Upper lobe of left lung (tissue), 6 donors: ENCODE measurements at places on chromosomes 1 and 21. TPM values are rescaled to one million over a fixed set of nuclear protein-coding genes. Genes with fewer than 3 reads are reported as not detected.

XCL1 gene
- total RNA-seq, result 1.3 TPM

FMO5 gene
- 84.1 TPM for total RNA-seq

PLA2G2C gene
- total RNA-seq, result not detected

PAQR6 gene
- 1.3 TPM for total RNA-seq

UBXN10 gene
- 7.1 TPM for total RNA-seq

CFAP107 gene
- total RNA-seq, result 6.2 TPM

CD1B gene
- total RNA-seq, result not detected

KLF17 gene
- total RNA-seq, result 0.30 TPM

CADM3 gene
- total RNA-seq, result 1.0 TPM

OSCP1 gene
- 28.2 TPM for total RNA-seq

PLA2G2D gene
- not detected for total RNA-seq

SHISAL2A gene
- 3.0 TPM for total RNA-seq

FCAMR gene
- not detected for total RNA-seq

FOXO6 gene
- 0.31 TPM for total RNA-seq

IL19 gene
- not detected for total RNA-seq

KDF1 gene
- 7.7 TPM for total RNA-seq

SLAMF7 gene
- 5.6 TPM for total RNA-seq

OR2T29 gene
- not detected for total RNA-seq

GSTM5 gene
- total RNA-seq, result 1.00 TPM

CD5L gene
- 5.2 TPM for total RNA-seq

AVPR1B gene
- not detected for total RNA-seq

DYRK3 gene
- 5.1 TPM for total RNA-seq

TINAGL1 gene
- total RNA-seq, result 191 TPM

ETNK2 gene
- not detected for total RNA-seq

KRTAP19-5 gene
- total RNA-seq, result not detected

DENND2C gene
- total RNA-seq, result 2.8 TPM

ADGRB2 gene
- 1.9 TPM for total RNA-seq

TNFSF18 gene
- not detected for total RNA-seq

TFAP2E gene
- total RNA-seq, result 2.3 TPM

C21orf58 gene
- 3.3 TPM for total RNA-seq

SLC5A3 gene
- 16.8 TPM for total RNA-seq

ITSN1 gene
- total RNA-seq, result 60.9 TPM

PGBD2 gene
- 5.6 TPM for total RNA-seq

FLG2 gene
- not detected for total RNA-seq

SPATA46 gene
- total RNA-seq, result not detected

SNX7 gene
- total RNA-seq, result 7.3 TPM

SAMSN1 gene
- 19.2 TPM for total RNA-seq

CHRNB2 gene
- total RNA-seq, result not detected

GATAD2B gene
- total RNA-seq, result 32.4 TPM

TFF2 gene
- not detected for total RNA-seq

PRMT6 gene
- total RNA-seq, result 18.9 TPM

FAM43B gene
- not detected for total RNA-seq

HSPB7 gene
- total RNA-seq, result 2.4 TPM

MR1 gene
- 25.4 TPM for total RNA-seq

CD2 gene
- total RNA-seq, result 6.5 TPM

BRDT gene
- not detected for total RNA-seq

CLCA4 gene
- not detected for total RNA-seq
